Stimulated activated naive CD8-positive, alpha-beta T cell treated with anti-CD3 and anti-CD28 coated beads, Interleukin-15, amount 100 ng/mL, for 72 hours (primary cell): ENCODE measurements at places on chromosomes 1 and 21.

- DNase-seq, result no peak
These were observed 33.9 kb downstream of the SLC66A1 start for GRCh38 chr1:19346026-19346425.

DNA sequence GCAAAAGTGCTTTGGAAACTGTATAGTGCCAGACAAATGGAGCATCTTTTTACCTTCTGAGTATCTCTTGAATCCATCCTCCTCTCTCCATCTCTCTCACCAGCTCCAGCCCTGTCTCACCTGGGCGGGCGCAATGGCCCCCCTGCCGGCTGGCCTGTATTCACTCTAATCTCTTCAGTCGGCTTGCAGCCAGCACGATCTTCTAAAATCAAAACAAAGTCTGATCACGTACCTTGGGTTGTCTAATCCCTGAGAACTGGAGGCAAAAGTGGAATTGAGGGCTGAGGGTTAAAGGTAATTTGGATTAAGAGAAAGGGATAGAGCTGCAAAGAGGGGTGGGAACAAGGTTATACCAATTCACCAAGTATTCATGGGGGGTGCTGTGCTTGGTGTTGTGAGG, 46.0 kb upstream of the LRRN2 start:
- no peak for DNase-seq

DNA sequence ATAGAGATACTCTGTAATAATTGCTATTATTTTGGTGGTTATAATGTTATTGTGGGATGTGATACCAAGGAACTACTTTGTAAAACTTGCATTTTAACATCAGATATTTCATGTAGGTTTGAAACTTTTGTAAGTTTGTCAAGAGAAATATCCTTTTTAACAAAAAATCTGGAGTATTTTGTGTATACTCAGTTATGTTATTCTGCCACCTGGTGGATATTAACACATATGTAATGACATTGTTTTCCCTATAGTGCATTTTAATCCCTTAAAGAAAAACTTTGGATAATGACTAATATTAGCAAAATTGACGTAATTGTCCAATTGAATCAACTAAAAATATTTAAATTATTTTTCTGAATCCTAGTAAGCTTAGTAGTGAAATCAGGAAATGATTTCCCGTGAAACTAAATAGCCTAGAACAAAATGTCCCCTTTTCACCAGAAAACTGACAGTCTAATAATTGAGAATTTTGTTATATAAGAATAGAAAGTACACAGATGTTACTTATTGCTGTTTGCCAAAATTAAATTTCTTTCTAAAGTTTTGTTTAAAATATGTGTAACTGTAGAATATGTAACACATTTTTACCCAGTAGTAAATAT, 39.6 kb downstream of the KCTD3 start:
- no peak for DNase-seq

- peak; percentile 79 for DNase-seq
These were observed 540 bp downstream of the ARHGEF2 start for GRCh38 chr1:155977690-155978324.

DNA sequence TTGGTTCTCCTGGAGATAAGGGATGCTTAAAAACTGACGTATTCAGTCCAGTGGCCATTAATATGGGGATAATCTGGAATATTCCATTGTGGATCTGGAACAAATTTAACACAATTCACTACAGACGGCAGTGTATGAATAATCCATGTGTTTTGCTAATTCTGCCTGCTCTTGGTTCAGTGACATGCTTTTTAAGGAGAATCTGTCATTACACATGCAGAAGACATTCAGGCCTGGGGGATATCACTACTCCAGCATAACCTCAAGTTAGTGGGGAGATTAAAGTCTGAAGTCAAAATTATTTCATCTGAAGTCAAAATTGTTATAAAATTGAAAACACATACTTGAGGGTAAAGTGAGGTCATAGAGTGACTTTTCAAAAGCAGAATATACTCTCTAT, 789.3 kb downstream of the USP25 start:
- no peak for DNase-seq

DNA sequence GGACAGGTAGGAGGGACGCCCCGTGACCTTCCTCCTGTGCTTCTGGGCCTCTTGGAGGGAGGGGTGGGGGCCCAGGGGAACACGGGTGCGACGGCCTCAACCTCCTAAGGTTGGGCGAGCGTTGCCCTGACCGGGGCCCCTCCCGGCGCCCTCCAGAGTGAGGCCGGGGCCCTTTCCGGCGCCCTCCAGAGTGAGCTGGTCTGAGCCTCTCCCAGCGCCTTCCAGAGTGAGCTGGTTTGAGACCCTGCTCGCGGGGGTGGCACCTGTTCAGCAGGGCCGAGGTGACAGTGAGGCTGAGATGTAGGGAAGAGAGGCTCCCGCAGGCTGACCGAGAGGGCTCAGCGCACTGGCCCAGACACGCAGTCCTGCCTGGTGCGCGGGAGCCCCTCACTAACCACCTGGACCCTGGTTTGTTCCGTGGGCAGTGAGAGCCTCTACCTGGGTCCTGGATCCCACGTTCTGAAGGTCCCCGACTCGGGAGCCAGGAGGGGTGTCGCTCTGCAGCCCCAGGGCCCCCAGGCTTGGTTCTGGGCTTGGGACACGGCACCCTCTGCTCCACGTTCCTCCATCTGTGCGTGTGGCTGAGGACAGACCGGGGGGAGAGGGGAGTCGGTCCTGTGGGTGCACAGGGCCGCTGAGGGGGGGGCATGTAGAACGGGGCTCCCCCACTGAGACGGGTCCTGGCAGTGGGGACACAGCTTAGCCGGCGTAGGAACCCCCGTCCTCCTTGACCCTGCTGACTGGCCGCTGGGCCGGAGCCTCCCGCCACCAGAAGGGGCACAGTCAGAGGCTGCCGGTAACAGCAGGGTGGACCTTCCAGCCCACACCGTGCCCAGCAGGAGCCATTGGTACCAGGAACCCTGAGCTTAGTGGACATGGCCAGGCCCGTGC, 1.4 kb downstream of the COL6A1 start:
- no peak for DNase-seq

DNA sequence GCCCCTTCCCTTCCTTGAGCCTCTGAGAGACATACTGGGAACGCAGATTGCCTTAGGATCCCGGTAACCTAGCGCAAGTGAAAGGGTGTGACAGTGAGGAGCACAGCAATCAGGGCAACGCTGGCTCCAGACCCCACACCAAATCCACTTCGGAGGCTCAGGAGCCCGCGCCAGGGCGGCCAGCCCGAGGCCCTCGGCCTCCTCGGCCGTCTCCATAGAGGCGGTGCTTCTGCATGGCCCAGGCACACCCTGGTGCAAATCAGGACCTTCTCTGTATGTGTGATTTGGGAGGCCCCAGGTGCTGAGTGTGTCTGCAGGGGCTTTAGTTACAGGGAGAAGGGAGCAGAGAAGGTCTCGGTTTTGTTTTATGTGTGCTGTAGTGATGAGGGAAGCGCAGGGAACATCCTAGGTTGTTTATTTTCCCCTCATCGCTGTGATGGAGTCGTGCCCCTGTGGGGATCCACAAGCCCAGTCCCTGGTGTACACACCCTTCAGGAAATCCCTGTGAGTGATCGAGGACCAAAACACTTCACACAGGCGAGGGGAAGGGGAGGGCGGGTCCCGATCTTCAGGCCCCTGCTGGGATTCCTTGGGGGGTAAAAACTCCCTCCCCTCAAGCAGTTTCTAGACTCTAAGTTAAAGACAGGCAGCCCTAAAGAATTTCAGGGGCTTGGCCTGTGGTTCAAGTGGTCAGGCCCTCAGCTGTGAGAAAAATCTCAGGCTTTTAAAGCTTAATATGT, 9.4 kb downstream of the KIAA1614 start:
- no peak for DNase-seq

GRCh38 chr1:52266507-52266906, 99.5 kb downstream of the CC2D1B start:
- no peak for DNase-seq

DNA sequence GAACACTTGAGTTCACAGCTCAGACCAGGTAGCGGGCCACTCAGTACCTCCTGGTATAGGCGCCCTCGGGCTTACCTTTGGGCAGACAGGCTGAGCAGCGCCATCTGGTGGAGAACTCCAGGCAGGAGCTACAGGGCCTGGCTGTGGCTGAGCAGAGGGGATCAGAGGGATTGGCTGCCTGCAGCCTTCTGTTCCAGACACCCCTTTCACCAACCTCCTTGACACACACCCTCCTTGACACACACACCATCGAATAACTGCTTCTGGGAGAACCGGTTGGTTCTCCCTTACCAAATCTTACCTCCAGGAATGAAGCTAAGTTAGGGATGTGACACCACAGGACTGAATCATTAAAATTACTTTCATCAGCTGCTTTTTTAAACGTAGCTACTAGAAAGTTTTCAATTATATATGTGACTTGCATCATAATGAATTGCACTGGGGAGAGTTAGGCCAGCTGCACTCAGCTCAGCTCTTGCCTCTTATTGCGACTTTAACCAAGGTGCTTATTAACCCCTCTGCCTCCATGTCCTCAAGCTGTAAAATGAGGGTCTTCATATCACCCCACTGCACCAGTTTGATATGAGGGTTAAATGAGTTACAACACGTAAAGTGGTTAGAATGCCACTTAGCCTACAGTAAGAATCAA, 6.6 kb downstream of the LIN28A start:
- peak; percentile 78 for DNase-seq

GRCh38 chr1:248576260-248576980, 1.9 kb upstream of the OR2T34 start:
- DNase-seq, result no peak

DNA sequence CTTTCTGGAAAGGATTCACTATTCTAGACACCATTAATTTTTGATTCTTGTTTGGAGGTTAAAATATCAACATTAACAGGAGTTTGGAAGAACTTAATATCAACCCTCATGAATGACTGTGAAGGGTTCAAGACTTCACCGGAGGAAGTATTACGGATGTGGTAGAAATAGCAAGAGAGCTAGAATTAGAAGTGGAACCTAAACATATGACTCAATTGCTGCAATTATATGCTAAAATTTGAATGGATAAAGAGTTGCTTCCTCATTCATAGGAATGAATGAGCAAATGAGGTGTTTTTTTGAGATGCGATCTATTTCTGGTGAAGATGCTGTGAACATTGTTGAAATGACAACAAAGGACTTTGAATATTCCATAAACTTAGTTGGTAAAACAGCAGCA, 77.9 kb upstream of the TNFSF4 start:
- DNase-seq, result no peak

DNA sequence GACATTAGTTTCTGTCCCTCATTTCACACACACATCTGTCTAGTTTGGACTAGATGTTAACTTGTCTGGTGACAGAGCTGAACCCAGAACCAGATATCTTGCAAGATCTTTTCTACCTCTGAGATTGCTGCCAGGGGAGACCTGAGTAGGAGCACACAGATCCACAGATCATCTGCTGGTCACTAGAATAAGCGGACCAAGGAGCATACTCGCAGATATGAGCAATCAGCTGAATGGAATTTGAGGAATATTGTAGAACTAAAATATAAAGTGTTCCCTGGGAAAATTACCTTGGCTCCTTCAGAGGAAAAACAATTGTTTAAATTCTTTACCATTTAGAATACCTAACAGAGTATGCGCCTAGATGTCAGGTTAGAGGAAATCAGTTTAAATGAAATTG, 90.7 kb downstream of the TNFSF18 start:
- DNase-seq, result no peak

- no peak for DNase-seq
These were observed 10.7 kb downstream of the ATP1A4 start for GRCh38 chr1:160161965-160162705.

- DNase-seq, result no peak
These were observed 103.2 kb upstream of the OLFM3 start for GRCh38 chr1:102099916-102100315.

- DNase-seq, result no peak
These were observed 21.9 kb upstream of the FAM3B start for GRCh38 chr21:41294548-41295231.

DNA sequence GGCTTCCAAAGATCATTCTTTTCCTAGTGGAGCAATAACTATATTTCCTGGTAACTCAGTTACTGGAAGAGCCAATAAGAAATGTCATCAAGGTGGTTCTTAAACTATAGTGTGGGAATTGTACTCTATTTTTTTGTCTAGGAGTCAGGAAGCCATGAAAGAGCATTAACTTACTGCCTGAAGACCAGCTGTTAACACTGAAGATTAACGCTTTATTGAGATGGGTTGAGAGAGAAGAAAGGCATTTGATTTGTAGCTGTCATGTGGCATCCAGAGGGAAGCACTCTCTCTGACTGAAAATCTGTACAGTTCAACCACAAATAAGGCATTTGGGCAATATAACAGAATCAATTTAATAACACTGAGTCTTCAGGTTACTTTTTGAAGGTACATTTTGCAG, 76.0 kb downstream of the DNM3 start:
- DNase-seq, result no peak
